ENCODE measurements at places on chromosomes 3 and 15.

DNA sequence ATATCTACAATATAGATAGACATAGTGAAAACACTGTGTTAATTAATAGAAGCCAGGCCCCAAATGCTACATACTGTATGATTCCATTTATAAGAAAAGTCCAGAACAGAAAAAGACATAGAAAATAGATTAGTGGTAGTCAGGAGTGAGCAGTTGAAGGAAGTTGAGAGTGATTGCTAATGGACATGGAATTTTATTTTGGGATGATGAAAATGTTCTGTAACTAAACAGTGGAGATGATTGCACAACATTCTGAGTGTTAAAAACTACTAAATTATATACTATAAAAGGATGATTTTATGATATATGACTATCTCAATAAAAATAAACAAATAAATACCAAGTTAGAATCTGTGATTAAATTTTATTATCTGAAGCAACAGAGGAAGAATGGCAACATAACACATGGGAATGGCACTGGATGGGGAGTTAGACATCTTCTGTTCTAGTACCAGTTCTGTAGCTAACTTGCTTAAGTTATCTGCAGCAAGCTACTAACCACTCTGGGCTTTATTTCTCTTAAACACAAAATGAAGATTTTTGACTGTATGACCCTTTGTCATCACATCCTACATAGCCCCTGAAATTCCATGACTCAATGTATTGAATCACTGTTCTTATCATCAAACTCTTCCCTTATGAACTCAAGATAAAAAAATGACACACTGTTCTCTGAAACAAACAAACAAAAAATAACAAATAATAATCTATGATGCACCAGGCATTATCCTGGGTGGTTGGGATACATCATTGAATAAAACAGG is 612.7 kb downstream of the TBL1XR1 start:
- DNase-seq: no peak

DNA sequence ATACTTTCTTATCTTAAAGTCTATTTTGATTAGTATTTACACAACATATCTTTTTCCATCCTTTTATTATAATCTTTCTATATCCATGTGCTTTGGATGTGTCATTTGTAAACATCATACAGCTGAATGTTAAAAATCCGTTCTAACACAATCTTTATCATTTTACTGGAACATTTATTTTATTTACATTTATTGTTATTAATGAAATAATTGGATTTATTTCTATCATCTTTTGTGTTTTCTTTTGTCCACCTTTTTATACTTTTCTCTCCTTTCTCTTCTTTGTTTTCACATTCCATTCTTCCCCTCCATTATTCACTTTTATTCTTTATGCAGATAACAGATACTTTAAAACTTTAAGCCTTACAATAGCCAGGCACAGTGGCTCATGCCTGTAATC is 34.7 kb upstream of the CTDSPL start:
- DNase-seq: no peak

- DNase-seq: no peak
These were observed 326.1 kb downstream of the SATB1 start for GRCh38 chr3:18098960-18099587.

GRCh38 chr15:84022516-84022915 is 213.1 kb upstream of the GOLGA6L4 start:
- no peak for DNase-seq

- DNase-seq: no peak
These were observed 272.4 kb downstream of the FOXP1 start for GRCh38 chr3:71310980-71311660.

DNA sequence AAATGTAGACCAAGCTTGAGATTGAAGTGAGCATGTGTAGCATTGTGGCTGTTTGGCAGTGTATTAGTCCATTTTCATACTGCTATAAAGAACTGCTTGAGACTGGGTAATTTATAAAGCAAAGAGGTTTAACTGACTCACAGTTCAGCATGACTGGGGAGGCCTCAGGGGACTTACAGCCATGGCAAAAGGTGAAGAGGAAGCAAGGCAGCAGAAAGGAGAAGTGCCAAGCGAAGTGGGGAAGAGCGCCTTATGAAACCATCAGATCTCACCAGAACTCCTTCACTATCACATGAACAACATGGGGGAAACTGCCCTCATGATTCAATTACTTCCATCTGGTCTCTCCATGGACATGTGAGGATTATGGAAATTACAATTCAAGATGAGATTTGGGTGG is 8.6 kb upstream of the CERS3 start:
- DNase-seq: no peak

DNA sequence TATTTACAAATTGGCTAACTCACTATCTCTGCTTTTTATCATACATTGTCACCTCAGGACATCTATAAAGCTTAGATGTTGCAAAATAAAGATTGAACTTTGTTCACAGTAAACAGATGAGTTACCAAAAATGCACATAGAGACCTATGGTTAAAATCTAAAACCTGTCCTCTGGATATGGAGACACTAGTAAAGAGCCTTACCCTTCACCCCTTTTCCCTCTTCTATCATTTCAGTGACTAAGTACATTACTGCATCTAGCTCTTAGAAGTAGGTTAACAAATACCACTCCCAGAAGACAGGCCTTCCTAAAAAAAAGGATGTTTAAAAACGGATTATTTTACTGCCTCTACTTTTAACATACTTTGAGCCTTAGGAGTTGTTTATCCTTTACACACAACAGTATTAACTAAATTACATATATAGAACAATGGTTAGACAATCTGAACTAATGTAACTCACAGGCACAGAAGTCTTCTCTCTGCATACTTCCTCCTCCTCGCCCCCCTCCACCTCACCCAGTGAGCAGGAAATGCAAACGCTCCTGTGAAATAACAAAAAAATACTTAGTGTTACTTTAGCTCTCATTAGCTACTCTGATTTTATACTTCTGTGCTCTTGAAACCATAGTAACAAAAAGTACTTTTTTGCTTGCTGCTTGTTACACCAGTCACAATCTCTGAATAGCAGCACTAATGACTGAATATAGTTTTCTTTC is 23.3 kb downstream of the IREB2 start:
- no peak for DNase-seq
